ENCODE measurements at places on chromosomes 1 and 21. TPM values are rescaled to one million over a fixed set of nuclear protein-coding genes. Genes with fewer than 3 reads are reported as not detected.

- H3K4me1 ChIP-seq: no peaks in the 10 kb centered on the region
- H3K27ac ChIP-seq: no peak overlapping the region
- no peaks in the 10 kb centered on the region for H3K27me3 ChIP-seq
Observed at GRCh38 chr1:228552596-228553176, 65.5 kb downstream of the RNF187 start.

DNA sequence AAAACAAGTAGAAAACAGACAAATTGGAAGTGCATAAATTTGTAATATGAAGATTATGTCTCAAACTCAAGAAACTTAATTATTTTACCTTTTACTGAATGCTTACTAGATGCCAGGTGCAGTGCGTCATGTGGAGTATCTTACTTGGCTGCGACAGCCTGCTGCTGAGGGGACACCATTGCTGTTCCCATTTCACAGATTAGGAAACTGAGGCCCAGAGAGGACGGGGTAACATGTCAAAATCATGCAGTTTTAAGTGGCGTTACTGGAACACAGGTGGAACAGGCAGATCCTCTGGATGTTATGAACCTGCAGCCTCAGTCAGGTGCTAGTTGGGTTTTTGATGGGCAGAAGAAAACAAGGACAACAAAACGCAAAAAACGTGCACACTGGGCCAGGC, 7.3 kb upstream of the DHRS3 start:
- DNase-seq: no peak
- no peaks in the 10 kb centered on the region for H3K36me3 ChIP-seq
- H3K4me1 ChIP-seq: peaks cover 4% of the 10 kb centered on the region

GRCh38 chr1:206895325-206895724, 1.9 kb upstream of the IL24 start:
- no peaks in the 10 kb centered on the region for H3K27me3 ChIP-seq
- no peak for DNase-seq
- H3K27ac ChIP-seq: peak overlapping the region; percentile 20
- H3K36me3 ChIP-seq: no peaks in the 10 kb centered on the region
- no peak overlapping the region for H3K4me3 ChIP-seq
- H3K4me1 ChIP-seq: peaks cover 41% of the 10 kb centered on the region

Gene CR1L
- polyA plus RNA-seq: not detected

Gene MCOLN3
- not detected for polyA plus RNA-seq

- DNase-seq: peak; percentile 61
- H3K4me1 ChIP-seq: no peaks in the 10 kb centered on the region
- no peaks in the 10 kb centered on the region for H3K36me3 ChIP-seq
Observed at GRCh38 chr21:31580866-31581276, 78.6 kb upstream of the SOD1 start.

GRCh38 chr1:70420320-70420719, 9.3 kb downstream of the CTH start:
- H3K36me3 ChIP-seq: peaks cover 7% of the 10 kb centered on the region
- H3K27ac ChIP-seq: no peak overlapping the region
- no peaks in the 10 kb centered on the region for H3K27me3 ChIP-seq
- no peaks in the 10 kb centered on the region for H3K4me1 ChIP-seq
- H3K4me3 ChIP-seq: no peak overlapping the region
- no peak for DNase-seq

Gene LIN28A
- polyA plus RNA-seq: not detected

- no peak overlapping the region for H3K27ac ChIP-seq
- peaks cover 3% of the 10 kb centered on the region for H3K36me3 ChIP-seq
- H3K27me3 ChIP-seq: no peaks in the 10 kb centered on the region
- H3K4me3 ChIP-seq: no peak overlapping the region
Observed at GRCh38 chr1:98706173-98706843, 44.8 kb downstream of the SNX7 start.

- peaks cover 10% of the 10 kb centered on the region for H3K27me3 ChIP-seq
- no peak overlapping the region for H3K27ac ChIP-seq
- DNase-seq: no peak
- H3K4me1 ChIP-seq: peaks cover 3% of the 10 kb centered on the region
Observed at GRCh38 chr1:161502181-161502580, 3.1 kb upstream of the FCGR2A start.

DNA sequence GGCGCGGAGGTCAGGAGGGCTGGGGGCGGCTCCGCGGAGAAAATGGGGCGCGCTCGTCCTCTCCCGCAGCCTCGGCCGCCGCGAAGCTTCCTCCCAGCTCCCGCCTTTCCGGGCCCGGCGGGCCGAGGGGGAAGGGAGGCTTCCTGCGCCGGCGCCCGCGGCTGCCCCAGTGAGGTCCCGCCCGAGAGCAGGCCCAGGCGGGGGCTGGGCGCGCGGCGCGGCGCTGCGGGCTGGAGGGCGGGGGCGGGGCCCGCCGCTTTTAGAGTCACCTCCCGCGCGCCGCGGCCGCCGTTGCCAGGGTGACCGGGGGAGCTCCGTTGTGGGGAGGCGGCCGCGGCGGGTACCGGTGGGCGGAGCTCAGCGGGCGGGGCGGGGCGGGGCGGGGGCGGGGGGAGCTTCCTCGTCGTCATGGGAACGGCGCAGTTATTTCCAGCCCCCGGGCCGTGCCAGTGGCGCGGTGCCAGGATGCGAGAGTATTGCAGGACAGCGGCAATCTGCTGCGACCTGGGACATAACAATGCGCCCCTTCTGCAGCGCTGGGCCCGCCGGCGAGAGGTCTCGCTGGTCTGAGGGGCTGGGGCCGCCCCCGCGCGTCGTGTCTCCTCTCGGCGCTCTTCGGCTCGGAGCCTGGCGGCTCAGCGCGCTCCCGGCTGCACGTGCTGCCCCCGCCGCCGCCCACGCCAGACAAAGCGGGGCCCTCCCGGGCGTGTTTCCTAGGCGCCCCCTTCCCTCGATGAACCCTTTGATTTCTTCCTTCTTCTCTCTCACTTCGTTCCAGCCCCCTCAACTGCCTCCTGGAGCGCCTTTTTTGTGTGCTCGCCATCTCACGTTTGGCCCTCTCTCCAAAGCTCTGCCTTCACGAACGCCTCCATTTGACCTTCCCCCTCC, 16.9 kb downstream of the IER5 start:
- H3K36me3 ChIP-seq: no peaks in the 10 kb centered on the region
- H3K27me3 ChIP-seq: no peaks in the 10 kb centered on the region

Gene FMOD
- polyA plus RNA-seq: 2.4 TPM

DNA sequence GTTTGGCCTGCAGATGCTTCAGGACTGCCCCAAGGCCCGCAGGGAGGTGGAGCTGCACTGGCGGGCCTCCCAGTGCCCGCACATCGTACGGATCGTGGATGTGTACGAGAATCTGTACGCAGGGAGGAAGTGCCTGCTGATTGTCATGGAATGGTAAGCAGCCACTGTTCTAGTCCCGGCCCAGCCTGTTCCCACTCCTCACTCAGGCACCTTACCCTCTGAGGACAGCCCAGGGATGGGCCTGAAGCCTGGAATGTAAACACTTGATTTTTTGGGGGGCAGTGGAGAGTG, 41.9 kb upstream of the IL19 start:
- H3K36me3 ChIP-seq: peaks cover 47% of the 10 kb centered on the region
- H3K27ac ChIP-seq: no peak overlapping the region
- DNase-seq: no peak
- peaks cover 9% of the 10 kb centered on the region for H3K4me1 ChIP-seq

DNA sequence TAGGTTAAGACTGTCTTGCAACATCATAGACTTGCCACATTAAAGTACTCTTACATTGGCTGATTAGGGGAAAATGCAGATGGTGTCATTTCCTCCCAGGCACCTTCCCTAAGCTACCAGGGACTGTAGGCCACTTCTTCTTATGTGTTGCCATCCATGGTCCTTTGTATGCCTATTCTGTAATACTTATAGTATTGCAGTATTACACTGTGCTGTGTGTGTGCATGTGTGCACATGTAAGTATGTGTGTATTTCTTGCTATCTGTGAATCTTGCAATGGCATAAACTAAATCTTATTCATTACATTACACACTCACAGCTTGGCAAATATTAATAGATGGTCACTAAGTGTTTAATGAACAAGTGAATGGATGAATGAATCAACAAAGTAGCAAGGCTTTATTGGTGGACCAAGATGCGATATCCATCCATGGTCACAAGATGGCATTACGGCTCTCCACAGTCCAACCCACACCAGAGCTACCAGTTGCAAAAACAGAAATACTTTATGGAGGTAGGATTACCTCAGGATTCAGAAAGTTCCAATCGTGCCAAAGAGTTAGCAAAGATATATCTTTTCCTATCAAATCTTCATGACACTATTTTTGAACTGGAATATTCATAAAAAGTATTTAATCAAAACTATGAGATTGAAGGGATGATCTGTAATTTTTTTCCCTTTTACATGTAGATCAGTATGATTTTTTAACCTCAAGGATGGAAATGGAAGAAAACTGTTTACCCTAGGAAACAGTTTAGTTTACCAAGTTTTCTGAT, 160.2 kb downstream of the DENND1B start:
- H3K4me3 ChIP-seq: no peak overlapping the region
- no peaks in the 10 kb centered on the region for H3K36me3 ChIP-seq
- peak; percentile 51 for DNase-seq

- H3K36me3 ChIP-seq: no peaks in the 10 kb centered on the region
- peaks cover 2% of the 10 kb centered on the region for H3K4me1 ChIP-seq
- peaks cover 45% of the 10 kb centered on the region for H3K27me3 ChIP-seq
- no peak for DNase-seq
- H3K27ac ChIP-seq: no peak overlapping the region
Observed at GRCh38 chr1:179788259-179788658, 45.2 kb downstream of the FAM163A start.

GRCh38 chr21:22813201-22813600, 1815.0 kb downstream of the NCAM2 start:
- H3K36me3 ChIP-seq: no peaks in the 10 kb centered on the region
- no peak overlapping the region for H3K4me3 ChIP-seq
- no peaks in the 10 kb centered on the region for H3K4me1 ChIP-seq
- H3K27ac ChIP-seq: no peak overlapping the region

- H3K4me3 ChIP-seq: no peak overlapping the region
- H3K27me3 ChIP-seq: no peaks in the 10 kb centered on the region
- H3K27ac ChIP-seq: no peak overlapping the region
- no peaks in the 10 kb centered on the region for H3K4me1 ChIP-seq
Observed at GRCh38 chr1:44000122-44000665, 8.8 kb downstream of the CCDC24 start.

Gene DNAH14
- 3.6 TPM for polyA plus RNA-seq

GRCh38 chr1:43540653-43541071, 10.0 kb downstream of the PTPRF start:
- H3K27me3 ChIP-seq: no peaks in the 10 kb centered on the region
- H3K36me3 ChIP-seq: peaks cover 23% of the 10 kb centered on the region
- no peak overlapping the region for H3K27ac ChIP-seq

GRCh38 chr1:3999941-4000735, 100.1 kb upstream of the C1orf174 start:
- no peaks in the 10 kb centered on the region for H3K4me1 ChIP-seq
- H3K27me3 ChIP-seq: no peaks in the 10 kb centered on the region
- no peak overlapping the region for H3K4me3 ChIP-seq
- DNase-seq: no peak
- no peak overlapping the region for H3K27ac ChIP-seq
- no peaks in the 10 kb centered on the region for H3K36me3 ChIP-seq

GRCh38 chr1:14552246-14552965, 46.1 kb upstream of the KAZN start:
- H3K36me3 ChIP-seq: no peaks in the 10 kb centered on the region
- no peak for DNase-seq
- H3K4me3 ChIP-seq: no peak overlapping the region

GRCh38 chr1:82858031-82858430, 1057.3 kb downstream of the ADGRL2 start:
- no peak overlapping the region for H3K4me3 ChIP-seq
- no peak overlapping the region for H3K27ac ChIP-seq
- no peaks in the 10 kb centered on the region for H3K4me1 ChIP-seq
- no peak for DNase-seq

Gene F3
- polyA plus RNA-seq: 126 TPM

DNA sequence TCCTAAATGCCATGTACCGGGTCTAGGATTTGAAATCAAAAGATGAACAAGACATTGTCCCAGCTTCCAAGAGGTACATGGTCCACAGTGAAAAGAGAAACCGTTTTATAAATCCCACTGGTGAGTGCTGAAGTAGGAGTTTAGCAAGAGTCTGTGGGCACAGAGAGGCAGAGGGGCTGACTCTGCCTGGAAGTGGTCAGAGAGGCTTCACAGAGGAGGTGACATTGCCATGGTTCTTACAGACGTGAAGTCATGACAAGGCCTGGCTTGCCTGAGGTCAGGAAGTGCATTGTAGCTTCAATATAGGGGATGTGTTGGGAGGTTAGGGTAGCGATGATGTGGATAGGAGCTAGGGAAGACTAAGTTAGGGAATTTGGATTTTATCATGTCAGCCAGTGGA, 28.4 kb downstream of the MAPKAPK2 start:
- H3K36me3 ChIP-seq: no peaks in the 10 kb centered on the region
- DNase-seq: no peak
- no peaks in the 10 kb centered on the region for H3K27me3 ChIP-seq
- peaks cover 33% of the 10 kb centered on the region for H3K4me1 ChIP-seq
- no peak overlapping the region for H3K4me3 ChIP-seq

DNA sequence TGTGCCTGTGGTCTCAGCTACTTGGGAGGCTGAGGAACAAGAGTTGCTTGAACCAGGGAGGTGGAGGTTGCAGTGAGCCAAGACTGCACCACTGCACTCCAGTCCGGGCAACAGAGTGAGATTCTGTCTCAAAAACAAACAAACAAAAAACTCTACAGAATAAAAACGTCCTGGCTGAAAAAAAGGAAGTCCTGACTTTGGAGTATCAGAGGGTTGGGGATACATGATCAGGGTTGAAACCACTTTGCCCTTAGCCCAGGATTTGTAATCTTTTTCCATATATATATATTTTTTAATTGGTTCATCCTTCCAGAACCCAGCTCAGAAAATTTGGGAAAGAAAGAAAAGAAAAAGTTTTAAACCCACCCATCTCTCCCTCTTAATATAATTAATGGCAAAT, 6.5 kb downstream of the THEM4 start:
- H3K27me3 ChIP-seq: no peaks in the 10 kb centered on the region
- DNase-seq: no peak
- H3K4me1 ChIP-seq: no peaks in the 10 kb centered on the region
- no peak overlapping the region for H3K27ac ChIP-seq
- H3K36me3 ChIP-seq: peaks cover 4% of the 10 kb centered on the region

DNA sequence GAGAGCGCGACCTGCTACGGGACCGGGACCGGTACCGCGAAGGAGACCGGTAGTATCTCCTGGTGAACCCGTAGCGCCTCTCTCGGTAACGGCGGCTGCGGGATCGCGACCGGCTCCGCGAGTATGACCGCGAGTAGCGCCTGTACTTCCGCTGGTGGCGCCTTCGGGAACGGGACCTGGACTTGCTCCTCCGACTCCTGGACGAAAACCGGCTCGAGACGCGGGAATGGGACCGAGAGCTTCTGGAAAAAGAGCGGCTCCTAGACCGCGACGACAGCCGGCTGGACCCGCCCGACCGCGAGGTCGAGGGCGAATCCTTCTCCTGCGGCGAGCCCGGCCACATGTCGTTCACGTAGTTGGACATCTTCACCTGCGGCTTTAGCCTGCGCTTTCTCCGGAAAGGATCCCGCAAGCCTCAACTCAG, 642 bp downstream of the RSRP1 start:
- no peaks in the 10 kb centered on the region for H3K4me1 ChIP-seq
- DNase-seq: no peak
- H3K4me3 ChIP-seq: peak overlapping the region; percentile 75
- no peaks in the 10 kb centered on the region for H3K27me3 ChIP-seq

Gene SLAMF1
- polyA plus RNA-seq: not detected

Gene CD58
- 3.8 TPM for polyA plus RNA-seq
